ENCODE measurements at places on chromosomes 6 and 20.

GRCh38 chr6:91852252-91852651 lies 1265.4 kb upstream of the MAP3K7 start:
- no peak for DNase-seq

GRCh38 chr6:137832110-137832509 lies 34.9 kb upstream of the TNFAIP3 start:
- no peak for DNase-seq

DNA sequence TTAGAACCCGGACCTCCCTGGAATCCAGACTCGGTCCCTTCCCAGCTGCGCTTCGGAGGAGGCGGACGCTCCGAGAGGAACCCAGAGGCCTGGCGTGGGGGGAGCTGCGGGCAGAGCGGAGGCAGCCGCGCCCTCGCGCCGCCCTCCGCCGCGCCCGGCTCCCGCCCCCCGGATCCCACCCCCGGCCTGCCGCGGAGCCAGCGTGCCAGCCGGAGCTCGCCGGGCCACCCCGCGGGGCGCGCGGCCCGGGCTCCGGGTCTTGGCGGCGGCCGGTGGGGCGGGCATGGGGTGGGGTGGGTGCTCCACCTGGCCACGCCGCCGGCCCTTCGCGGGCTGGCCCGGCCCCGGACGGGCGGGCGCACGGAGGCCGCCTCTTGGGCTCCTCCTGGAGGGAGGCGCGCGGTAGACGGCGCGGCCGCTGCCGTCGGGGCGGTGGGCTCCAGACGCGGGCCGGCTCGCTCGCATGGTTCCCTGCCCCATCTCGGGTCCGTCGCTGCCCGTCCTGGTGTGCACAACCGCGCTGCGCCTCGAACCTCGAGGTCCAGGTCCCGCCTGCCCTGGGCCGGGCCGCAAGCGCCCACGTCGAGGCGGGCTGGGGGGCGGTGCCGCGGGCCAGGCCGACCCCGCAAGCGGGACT lies 592 bp upstream of the CDYL start:
- peak; percentile 59 for DNase-seq

GRCh38 chr6:110529907-110530306 lies 53.5 kb upstream of the SLC22A16 start:
- DNase-seq, result no peak

DNA sequence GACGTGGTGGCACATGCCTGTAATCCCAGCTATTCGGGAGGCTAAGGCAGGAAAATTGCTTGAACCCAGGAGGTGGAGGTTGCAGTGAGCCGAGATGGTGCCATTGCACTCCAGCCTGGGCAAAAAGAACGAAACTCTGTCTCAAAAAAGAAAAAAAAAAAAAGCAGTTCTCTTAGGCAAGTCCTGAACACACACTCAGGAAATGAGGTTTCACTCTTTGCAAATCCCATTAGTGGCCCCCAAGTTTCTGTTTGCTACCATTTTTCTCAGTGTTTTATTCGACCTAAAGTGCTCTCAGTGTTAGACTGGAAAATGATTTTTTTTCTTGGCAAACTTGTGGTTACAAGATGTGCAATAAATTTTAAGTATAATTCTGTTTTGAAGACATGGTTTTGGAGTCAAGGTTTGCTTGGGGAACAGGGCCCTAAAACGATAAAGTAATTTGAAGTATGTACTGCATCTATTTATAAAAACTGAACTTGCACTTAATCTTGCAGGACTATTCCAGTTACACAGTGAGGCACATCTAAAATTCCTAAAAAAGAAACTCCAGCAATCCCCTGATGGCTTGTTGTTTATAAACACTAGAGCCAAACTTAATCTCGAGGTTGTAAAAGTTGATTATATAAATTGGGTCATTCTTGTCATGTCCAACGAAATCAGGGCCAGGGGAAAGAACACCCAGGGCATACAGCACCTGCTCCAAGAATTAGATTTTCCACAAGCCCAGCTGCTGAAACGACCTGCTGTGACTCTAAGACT lies 42.6 kb downstream of the MAP1LC3A start:
- no peak for DNase-seq

GRCh38 chr6:22910370-22910769 lies 341.0 kb downstream of the HDGFL1 start:
- no peak for DNase-seq

DNA sequence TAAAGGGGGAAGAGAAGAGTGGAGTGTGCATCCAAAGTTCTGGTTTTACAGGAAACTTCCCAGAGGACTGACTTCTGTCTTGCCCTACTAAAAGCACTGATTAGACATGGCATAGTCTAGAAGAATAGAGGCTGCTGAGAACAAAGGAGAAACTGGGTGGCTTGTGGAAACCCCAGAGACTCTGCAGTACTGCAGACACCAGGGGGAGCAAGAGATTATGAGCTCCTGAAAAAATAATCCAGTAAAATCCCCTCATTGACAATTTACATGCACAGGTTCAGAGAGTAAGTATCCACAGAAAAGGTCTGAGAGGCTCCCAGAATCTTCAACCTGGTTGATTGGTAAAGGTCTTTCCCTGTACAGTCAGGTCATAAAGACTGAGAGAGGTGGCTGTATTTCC lies 48.7 kb upstream of the CLVS2 start:
- DNase-seq, result no peak
